ENCODE measurements at places on chromosomes 1 and 21. TPM values are rescaled to one million over a fixed set of nuclear protein-coding genes. Genes with fewer than 3 reads are reported as not detected.
A peak's percentile ranks its signal among the peaks of the same experiment; 100 is the strongest.

DNA sequence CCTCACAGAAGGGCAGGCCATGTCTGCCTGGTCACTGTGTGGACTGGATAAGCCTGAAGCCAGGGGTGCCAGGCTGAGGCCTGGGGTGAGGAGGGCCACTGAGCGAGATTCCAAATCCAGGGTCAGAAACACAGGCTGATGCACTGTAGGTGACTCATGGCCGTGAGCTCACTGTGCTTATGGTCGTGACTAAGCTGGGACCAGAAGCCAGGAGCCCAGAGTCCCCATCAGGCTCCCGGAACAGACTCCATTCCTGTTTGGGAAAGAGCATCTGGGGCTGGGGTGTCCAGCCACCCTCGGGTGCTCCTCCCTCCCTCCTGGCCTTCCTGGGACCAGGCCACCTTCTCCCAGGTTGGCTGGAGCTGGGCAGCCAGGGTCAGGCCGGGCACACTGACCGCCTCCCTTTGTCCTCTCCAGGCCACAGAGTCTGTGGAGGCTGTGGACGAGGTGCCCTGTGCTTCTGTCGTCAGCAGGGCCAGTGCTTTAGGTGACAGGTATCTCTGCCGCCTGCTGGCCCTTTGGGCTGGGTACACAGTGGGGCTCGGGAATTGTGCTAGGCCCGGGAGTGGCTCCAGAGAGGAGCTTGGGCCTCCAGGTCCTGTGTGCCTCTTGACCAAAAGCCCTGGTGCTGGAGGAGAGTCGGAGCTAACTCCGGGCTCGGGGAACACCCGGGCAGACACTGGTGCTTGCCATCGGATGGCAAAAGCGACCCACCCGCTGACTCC is 36.7 kb downstream of the AJAP1 start:
- DNase-seq: no peak
- H3K27ac ChIP-seq: no peak overlapping the region
- no peaks in the 10 kb centered on the region for H3K4me1 ChIP-seq
- no peaks in the 10 kb centered on the region for H3K27me3 ChIP-seq
- no peak overlapping the region for H3K4me3 ChIP-seq

DNA sequence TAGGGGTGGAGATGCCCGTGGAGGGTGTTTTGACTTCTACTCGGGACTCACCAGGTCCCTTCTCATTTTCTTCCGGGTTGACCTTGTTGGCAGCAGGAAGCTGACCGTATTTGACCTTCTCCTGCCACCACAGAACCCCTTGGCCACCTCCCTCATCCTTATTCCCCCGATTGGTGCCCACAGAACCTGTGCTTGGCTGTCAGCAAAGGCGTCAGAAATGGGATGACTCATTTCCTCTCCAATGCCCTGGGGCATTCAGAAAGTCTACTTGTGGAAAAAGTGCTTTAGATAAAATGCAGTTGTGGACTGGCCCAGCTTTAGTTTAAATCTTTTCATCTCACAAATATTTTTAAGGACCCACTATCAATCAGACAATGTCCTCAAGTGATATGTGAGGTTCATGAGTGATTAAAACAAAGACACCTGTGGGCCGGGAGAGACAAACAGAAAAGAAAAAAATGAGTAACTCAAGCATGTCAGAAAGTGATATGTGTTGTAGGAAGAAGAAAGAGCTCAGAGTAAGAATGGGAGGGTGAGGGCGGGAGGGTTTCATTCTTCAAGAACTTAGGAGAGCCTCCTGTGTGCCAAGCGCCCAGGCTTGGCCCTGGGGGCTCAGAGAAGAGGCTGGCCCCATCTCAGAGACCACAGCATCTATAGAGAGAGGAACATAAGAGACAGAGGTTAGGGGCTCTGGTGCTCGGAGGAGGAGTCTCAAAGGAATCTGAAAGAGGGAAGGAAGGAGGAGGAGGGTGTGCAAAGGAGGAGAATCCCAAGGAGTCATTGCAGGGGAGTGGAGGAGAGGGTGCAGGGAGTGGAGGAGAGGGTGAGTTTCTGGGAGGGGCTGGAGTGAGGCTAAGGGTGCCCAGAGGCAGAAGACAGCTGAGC is 221.6 kb upstream of the VAMP3 start:
- DNase-seq: no peak
- H3K4me3 ChIP-seq: no peak overlapping the region
- H3K27me3 ChIP-seq: no peaks in the 10 kb centered on the region
- no peaks in the 10 kb centered on the region for H3K36me3 ChIP-seq

Gene MYOG
- not detected for polyA plus RNA-seq

- no peak overlapping the region for H3K4me3 ChIP-seq
- no peak overlapping the region for H3K27ac ChIP-seq
- peak; percentile 65 for DNase-seq
- no peaks in the 10 kb centered on the region for H3K27me3 ChIP-seq
- no peaks in the 10 kb centered on the region for H3K36me3 ChIP-seq
Measured at GRCh38 chr1:176696109-176696508, 233.1 kb downstream of the PAPPA2 start.

Gene NID1
- 32.7 TPM for polyA plus RNA-seq

Gene TINAGL1
- polyA plus RNA-seq: 37.6 TPM

DNA sequence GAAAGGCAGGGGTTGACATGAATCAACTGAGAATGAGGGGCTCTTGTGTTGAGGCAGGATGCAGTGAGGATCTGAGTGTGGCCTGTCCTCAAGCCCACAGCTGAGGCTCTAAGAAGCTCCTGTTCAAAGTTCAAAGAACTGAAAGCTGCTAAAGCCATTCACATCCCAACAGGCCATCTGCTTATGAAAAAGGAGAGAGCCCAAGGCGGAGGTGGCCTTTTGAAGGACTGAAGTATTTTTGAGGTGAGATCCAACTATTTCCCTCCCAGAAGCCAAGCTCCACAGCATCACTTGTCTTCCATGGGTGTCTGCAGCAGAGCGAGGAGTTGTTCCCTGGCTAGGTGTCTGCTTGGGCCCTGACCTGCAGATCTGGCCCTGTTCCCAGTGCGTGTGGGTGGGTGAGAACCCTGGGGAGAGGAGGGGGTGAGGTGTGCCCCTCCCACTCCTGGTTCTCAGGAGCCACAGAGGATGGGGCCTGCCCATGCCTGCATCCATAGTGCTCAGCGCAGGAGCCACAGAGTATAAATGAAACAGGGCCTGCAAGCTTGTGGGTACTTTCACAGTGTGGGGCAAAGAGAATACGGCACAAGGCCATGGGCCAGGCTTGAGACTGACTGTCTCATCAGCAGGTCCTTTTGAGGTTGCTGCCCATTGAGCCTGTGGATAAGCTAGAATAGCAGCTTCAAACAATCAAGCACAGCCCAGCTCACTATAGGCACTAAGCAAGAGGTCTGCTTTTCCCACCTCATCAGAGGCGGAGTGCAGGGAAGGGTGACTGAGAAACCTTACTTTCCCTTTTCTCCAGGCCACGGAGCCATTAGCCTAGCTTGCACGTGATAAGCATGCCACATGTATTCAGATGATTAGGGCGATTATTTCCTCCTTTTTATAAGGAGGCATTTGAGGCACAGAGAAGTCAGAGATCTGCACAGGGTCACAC is 15.7 kb downstream of the REG4 start:
- H3K4me3 ChIP-seq: no peak overlapping the region
- no peaks in the 10 kb centered on the region for H3K27me3 ChIP-seq
- DNase-seq: peak; percentile 55
- peak overlapping the region; percentile 42 for H3K27ac ChIP-seq
- H3K36me3 ChIP-seq: no peaks in the 10 kb centered on the region
- peaks cover 8% of the 10 kb centered on the region for H3K4me1 ChIP-seq

DNA sequence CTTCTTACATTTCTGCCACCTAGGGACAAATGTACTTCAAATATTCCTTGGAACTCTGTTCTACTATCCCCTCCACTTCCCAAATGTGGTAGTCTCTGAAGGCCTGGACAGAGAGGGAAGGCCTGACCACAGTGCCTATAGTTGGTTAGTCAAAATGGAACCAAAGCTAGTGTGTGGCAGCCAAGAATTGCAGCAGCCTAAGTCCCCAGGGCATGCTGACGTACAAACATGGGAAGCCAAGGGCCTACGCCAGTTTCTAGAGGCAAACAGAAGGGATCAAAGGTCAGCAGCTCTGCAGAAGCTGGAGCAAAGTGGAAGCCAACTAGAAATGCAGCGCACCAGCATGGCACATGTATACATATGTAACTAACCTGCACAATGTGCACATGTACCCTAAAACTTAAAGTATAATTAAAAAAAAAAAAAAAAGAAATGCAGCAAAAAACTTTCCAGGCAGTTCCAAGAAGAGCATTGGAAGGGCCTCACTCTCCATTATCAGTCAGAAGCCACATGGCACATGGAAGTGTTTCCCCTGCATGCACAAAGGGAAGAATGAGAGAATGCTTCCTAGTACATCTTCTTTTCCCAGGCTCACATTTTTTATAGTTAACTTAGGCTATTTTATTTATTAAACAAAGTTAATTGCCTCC is 39.4 kb upstream of the GADD45A start:
- no peaks in the 10 kb centered on the region for H3K27me3 ChIP-seq
- no peaks in the 10 kb centered on the region for H3K36me3 ChIP-seq

Gene DIRAS3
- polyA plus RNA-seq: 3.1 TPM

GRCh38 chr1:212256369-212256768 is 28.8 kb upstream of the PPP2R5A start:
- no peaks in the 10 kb centered on the region for H3K27me3 ChIP-seq
- peaks cover 9% of the 10 kb centered on the region for H3K4me1 ChIP-seq
- H3K27ac ChIP-seq: peak overlapping the region; percentile 24
- H3K4me3 ChIP-seq: no peak overlapping the region

Gene C1orf226
- 2.4 TPM for polyA plus RNA-seq

- H3K27ac ChIP-seq: no peak overlapping the region
- H3K27me3 ChIP-seq: no peaks in the 10 kb centered on the region
- no peaks in the 10 kb centered on the region for H3K36me3 ChIP-seq
- no peaks in the 10 kb centered on the region for H3K4me1 ChIP-seq
Measured at GRCh38 chr1:162946701-162947100, 85.7 kb upstream of the CCDC190 start.

GRCh38 chr1:200670242-200671118 is 773 bp upstream of the DDX59 start:
- peaks cover 10% of the 10 kb centered on the region for H3K4me1 ChIP-seq
- peak overlapping the region; percentile 96 for H3K27ac ChIP-seq
- DNase-seq: peak; percentile 86
- no peaks in the 10 kb centered on the region for H3K36me3 ChIP-seq

GRCh38 chr1:45589861-45590260 is 6.0 kb downstream of the NASP start:
- peak overlapping the region; percentile 28 for H3K4me3 ChIP-seq
- no peaks in the 10 kb centered on the region for H3K27me3 ChIP-seq
- no peak overlapping the region for H3K27ac ChIP-seq
- peaks cover 63% of the 10 kb centered on the region for H3K4me1 ChIP-seq
- DNase-seq: no peak

- DNase-seq: no peak
- peaks cover 29% of the 10 kb centered on the region for H3K4me1 ChIP-seq
- H3K4me3 ChIP-seq: no peak overlapping the region
- no peaks in the 10 kb centered on the region for H3K36me3 ChIP-seq
- peaks cover 31% of the 10 kb centered on the region for H3K27me3 ChIP-seq
- H3K27ac ChIP-seq: no peak overlapping the region
Measured at GRCh38 chr1:224613486-224613885, 2.6 kb upstream of the CNIH3 start.

Gene ST6GALNAC3
- polyA plus RNA-seq: 1.9 TPM

DNA sequence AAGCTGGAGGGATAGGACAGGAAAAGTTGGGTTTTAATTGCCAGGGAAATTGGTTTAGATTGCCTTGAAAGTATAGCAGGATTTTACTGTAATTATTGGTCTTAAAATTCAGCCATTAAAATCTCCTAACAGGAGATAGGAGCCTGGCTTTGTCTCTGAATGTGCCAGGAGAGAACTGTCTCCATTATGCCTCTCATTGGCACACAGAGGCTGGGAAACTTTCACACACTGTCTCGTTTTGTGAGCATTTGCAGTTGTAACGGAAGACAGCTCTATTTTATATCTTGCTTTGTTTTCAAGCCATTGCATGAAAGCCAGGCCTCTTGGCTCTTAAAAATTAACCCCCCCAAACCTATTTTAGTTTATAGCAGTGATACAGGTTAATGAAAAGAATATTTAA is 12.5 kb downstream of the DNAJC6 start:
- DNase-seq: no peak
- no peaks in the 10 kb centered on the region for H3K36me3 ChIP-seq
- no peaks in the 10 kb centered on the region for H3K4me1 ChIP-seq
- H3K4me3 ChIP-seq: no peak overlapping the region
- H3K27me3 ChIP-seq: no peaks in the 10 kb centered on the region

DNA sequence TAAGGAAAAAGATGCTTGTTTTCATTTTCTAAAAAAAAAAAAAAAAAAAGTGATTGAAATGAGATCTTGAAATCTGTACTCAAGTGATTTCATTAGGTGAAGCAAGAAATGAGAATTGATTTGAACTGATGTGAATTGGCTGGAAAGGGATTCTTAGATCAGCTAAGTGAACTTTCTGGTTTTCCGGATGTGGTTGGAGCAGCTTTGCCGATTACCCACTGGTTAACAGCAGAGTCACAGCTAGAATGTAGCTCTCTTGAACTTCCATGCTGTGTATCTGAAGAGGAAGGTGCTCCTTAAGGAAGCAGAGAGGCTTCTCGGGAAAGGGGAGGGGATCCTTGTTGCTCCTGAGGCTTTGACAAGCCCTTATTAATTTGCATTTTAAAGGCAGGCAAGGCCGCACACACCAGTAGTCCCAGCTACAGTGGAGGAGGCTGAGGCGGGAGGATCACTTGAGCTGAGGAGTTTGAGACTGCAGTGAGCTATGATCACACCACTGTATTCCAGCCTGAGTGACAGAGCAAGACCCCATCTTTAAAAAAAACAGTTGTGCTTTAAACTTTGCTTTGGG is 28.7 kb upstream of the PWP2 start:
- H3K4me1 ChIP-seq: peaks cover 18% of the 10 kb centered on the region
- peaks cover 19% of the 10 kb centered on the region for H3K36me3 ChIP-seq
- no peak for DNase-seq
- H3K4me3 ChIP-seq: no peak overlapping the region
- H3K27ac ChIP-seq: no peak overlapping the region
- no peaks in the 10 kb centered on the region for H3K27me3 ChIP-seq

Gene A3GALT2
- not detected for polyA plus RNA-seq

DNA sequence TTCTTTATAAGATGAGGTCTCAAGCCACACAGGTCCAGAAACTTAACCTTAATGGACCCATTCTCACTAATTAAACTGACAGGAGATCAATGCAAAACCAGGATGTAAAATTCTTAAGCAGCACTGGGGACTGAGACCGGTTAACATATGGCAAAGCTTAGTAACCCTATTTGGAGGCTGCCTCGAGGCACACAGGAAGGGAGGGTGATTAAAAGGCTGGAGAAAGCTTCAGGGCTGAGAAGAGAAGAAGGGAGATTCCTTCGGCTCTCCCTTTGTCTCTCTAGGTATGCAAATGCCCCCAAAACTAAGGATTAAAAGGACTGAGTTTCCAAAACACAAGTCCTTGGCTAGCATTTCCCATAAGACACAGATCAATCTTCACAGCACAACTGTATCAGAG is 120.8 kb upstream of the DSCAM start:
- no peaks in the 10 kb centered on the region for H3K36me3 ChIP-seq
- H3K27me3 ChIP-seq: no peaks in the 10 kb centered on the region
- H3K4me3 ChIP-seq: no peak overlapping the region
- H3K4me1 ChIP-seq: no peaks in the 10 kb centered on the region
- DNase-seq: no peak

- no peaks in the 10 kb centered on the region for H3K36me3 ChIP-seq
- no peak for DNase-seq
- no peaks in the 10 kb centered on the region for H3K4me1 ChIP-seq
Measured at GRCh38 chr1:33874636-33875035, 10.8 kb downstream of the HMGB4 start.

Gene TRIM46
- 0.68 TPM for polyA plus RNA-seq

GRCh38 chr1:165364568-165365133 is 8.1 kb upstream of the LMX1A start:
- peaks cover 67% of the 10 kb centered on the region for H3K27me3 ChIP-seq
- H3K36me3 ChIP-seq: no peaks in the 10 kb centered on the region
- DNase-seq: peak; percentile 26
- peaks cover 10% of the 10 kb centered on the region for H3K4me1 ChIP-seq
